ENCODE measurements at places on chromosomes 6 and 20.

DNA sequence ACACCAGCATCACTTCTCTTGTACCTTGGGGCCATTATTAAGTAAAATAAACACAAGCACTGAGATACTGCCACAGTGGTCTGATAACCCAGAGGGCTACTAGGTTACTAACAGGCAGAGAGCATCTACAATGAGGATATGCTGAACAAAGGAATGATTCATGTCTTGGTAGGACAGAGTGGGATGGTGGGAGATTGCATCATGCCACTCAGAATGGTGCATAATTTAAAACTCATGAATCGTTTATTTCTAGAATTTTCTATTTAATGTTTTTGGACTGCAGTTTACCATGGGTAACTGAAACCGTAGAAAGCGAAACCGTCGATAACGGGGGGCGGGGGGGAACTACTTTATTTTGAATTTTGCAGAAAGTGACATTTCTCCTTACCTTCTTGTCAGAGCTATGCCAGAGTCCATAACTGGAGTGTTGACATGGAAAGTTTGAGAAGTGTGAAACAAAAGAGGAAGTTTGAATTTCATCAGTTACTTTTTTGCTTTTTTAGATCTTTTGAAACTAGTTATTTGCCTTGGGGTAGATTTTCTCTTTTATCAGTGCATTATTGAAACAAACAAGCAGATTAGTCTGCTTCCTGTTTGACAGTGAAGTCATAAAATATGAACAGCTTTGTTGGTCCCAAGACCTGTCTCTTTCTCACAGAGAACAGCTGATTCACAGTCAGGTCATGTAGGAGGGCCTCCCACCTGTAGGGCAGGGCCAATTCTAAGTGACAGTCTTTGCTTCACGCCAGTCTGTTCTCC, 124.9 kb downstream of the KLHL32 start:
- DNase-seq = no peak

- no peak for DNase-seq
These were observed 1074.4 kb upstream of the FLRT3 start for GRCh38 chr20:15411781-15412180.

GRCh38 chr6:146598772-146599405, at the start of gene ADGB:
TSS of gene ADGB (plus strand) at chr6:146598972. CDS start at chr6:146599041, 69 bp downstream.
- DNase-seq = no peak

GRCh38 chr6:11552442-11552841, 14.9 kb downstream of the TMEM170B start:
- no peak for DNase-seq

- DNase-seq = no peak
These were observed 928.9 kb downstream of the EYS start for GRCh38 chr6:64777941-64778785.

DNA sequence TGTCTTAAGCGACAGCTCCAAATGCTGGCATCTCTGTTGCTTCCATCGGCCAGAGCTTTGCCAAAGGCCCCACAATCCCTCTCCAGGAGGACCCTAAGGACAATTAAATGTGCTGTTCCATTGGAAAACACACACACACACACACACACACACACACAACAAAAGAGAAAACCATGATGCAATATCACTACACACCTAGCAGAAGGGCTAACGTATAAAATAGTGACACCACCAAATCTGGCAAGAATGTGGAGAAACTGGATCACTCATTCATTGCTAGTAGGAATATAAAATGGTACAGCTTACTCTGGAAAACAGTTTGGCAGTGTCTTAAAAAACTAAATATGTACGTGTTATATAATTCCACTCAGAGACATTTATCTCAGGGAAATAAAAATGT, 13.0 kb upstream of the TMEM14A start:
- DNase-seq = no peak

DNA sequence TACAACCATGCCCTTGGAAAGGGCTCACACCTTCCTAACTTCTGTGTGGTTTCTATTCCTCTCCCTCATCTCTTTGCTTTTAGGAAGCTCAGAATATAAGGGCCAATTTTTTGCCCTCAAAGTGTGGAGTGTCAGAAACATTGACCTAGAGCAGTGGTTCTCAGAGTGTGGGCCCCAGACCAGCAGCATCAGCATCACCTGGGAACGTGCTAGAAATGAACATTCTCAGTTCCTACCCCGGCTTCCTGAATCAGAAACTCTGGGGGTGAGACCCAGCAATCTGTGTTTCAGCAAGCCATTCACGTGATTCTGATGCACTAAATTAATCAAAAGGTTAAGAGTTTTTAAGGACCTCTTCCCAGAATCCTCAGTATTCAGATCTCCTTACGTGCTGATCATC, 47.9 kb upstream of the IL17A start:
- no peak for DNase-seq
